Astrocyte of the spinal cord (primary cell): ENCODE measurements at places on chromosomes 2 and 18.
A peak's percentile ranks its signal among the peaks of the same experiment; 100 is the strongest.

GRCh38 chr2:75326645-75327044 lies 127.3 kb upstream of the TACR1 start:
- DNase-seq, result no peak

- DNase-seq, result no peak
These were observed 28.8 kb upstream of the TMEM37 start for GRCh38 chr2:119402645-119403560.

DNA sequence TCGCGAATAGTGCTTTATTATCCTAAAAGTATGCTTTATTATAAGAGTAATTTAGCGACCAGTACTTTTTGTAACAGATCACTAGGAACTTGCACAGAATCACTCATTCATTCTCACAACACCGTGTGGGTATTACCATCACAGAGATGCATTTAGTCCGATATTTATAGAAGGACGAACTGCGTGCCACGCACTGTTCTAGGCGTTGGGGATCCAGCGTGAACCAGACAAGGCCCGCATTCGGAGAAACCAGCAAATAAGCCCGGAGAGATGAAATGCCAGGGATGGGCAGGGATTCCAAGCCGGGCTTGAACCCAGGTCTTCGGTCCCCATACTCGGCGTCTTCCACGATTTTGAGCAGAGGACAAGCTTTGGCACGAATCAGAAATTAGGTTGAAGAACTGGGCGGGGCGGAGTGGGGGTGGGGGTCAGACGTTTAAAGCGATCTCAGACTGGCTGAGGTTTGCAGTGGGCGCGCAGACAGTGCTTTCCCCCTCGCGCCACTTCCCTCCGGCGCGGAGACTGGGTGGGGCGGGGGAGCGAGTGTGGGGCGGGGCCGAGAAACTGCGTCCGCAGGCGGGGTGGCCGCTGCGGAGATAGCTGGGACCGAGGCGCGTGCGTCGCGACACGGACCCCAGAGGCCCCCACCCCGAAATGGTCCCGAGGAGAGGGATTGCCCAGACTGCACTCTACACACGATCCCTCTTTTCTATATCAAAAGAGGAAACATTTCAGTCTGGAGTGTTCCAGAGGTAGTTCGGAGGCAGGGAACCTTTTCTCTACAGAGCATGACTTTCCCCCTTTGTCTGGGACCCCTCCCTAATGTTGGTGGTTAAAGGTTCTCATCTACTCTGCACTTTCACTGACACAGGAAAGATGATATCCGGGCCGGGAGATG lies 1.1 kb upstream of the CXCR4 start:
- DNase-seq, result no peak

DNA sequence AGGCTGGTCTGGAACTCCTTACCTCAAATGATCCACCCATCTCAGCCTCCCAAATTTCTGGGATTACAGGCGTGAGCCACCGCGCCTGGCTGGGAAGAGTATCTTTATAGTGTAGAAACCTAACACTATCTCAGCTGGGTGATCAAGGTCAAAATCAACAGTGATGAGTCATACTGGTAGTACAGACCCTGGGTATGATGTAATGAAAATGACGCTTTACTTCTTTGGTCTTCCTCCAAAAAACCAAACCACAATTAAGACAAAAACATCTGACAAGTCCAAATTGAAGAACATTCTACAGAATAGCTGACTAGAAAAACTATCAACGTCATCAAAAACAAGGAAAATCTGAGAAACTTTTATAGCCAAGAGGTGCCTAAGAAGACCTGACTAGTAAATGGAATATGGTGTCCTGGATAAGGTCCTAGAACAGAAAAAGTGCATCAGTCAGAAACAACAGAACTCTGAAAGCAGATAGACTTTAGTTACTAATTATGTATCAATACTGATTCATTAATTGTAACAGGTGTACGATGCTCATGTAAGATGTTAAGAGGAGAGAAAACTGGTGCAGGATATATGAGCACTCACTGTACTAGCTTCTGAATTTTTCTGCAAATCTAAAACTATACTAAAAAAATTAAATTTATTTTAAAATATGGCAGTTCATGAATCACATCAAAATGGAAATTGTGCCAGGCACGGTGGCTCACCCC lies 25.4 kb downstream of the PDCL3 start:
- DNase-seq, result peak; percentile 66

- DNase-seq, result no peak
These were observed 79.1 kb upstream of the CYP1B1 start for GRCh38 chr2:38155015-38155414.

GRCh38 chr2:219406861-219407230 lies 11.3 kb upstream of the DES start:
- peak; percentile 84 for DNase-seq

DNA sequence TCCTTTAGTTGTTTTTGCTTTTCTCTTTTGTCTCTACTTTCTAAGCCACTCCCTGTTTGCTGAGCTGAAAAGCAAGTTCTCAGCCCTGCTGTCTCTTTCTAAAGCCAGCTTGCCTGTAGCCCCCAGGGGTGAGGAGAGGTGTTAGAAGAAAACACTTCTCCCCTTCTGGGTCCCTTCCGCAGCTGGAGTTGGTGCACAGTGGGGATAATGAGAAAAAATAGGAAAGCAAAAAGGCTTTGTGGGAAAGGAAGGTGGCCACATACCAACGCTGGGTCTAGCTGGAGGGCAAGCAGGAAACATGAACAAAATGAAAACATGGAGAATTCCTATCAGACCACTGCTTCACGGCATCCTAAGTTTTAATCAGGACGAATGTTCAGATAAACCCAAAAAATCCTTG lies 15.5 kb upstream of the SLC20A1 start:
- DNase-seq, result no peak

DNA sequence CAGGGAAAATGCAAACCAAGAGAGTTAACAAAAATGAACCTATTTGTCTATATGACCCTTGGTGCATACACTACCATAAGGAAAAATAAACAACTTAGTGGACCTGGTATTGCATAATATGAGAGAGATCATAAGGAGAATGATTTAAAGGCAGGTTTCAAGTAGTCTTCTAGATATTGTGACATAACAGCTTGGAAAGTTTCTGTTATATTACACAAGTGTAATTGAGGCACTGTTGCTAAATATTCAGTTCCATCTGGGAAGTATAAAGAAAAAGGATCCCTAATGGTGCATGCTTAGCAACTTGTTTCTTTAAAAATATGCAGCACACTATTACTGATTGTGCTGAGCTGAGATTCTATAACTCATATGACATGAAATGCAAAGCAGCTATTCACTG lies 252.2 kb upstream of the SPHKAP start:
- DNase-seq, result no peak

- DNase-seq, result peak; percentile 93
These were observed 278.2 kb upstream of the COL3A1 start for GRCh38 chr2:188695953-188696352.

- no peak for DNase-seq
These were observed 91.7 kb upstream of the MCFD2 start for GRCh38 chr2:47007223-47007825.

GRCh38 chr2:237668440-237668839 lies 41.1 kb downstream of the LRRFIP1 start:
- DNase-seq, result no peak

GRCh38 chr18:21686282-21687105 lies 18.1 kb downstream of the ABHD3 start:
- no peak for DNase-seq

- no peak for DNase-seq
These were observed at the start of gene SP9 for GRCh38 chr2:174334781-174335251. SP9 (plus strand) TSS chr2:174334954; CDS start chr2:174335093, 139 bp downstream.

- no peak for DNase-seq
These were observed 33.8 kb downstream of the TEX44 start for GRCh38 chr2:231626449-231626848.

DNA sequence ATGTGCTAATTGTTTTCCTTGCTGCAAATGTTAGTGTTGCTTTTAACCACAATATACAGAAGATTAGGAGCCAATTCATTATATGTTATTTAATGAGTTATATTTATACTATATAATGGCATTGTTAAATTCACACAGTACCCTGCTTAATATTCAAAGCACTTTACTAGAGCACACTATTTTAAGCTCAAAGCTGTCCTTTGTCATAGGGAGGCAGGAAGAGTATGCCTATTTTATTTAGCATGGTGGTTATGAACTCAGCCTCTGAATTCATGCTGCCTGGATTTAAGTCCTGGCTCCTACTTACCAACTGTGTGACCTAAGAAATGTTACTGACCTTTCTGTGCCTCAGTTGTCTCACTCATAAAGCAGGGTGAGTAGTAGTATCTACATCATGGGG lies 80.5 kb downstream of the FASTKD2 start:
- no peak for DNase-seq

GRCh38 chr2:11419781-11420180 lies 46.2 kb downstream of the E2F6 start:
- DNase-seq, result no peak

GRCh38 chr2:239473211-239473805 lies 72.5 kb upstream of the HDAC4 start:
- no peak for DNase-seq

DNA sequence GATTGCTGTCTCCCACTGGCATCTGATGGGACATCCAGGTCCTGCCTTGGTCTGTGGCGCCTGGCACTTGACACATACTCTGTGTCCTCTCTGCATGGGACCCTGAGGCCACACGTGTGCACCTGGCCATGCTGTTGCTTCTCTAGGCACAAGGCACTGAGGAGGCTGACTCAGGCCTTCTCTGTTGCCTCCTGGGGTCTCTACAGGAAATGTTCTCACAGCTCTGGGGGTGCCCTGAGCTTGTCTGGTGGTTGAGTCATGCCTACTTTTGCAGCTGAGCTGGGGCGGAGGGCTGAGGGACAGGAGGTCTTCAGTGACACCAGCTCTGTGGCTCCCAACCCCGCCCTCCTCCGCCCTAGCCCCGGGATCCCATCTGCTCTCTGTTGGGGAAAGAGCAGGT lies 207.0 kb upstream of the HS6ST1 start:
- peak; percentile 74 for DNase-seq

DNA sequence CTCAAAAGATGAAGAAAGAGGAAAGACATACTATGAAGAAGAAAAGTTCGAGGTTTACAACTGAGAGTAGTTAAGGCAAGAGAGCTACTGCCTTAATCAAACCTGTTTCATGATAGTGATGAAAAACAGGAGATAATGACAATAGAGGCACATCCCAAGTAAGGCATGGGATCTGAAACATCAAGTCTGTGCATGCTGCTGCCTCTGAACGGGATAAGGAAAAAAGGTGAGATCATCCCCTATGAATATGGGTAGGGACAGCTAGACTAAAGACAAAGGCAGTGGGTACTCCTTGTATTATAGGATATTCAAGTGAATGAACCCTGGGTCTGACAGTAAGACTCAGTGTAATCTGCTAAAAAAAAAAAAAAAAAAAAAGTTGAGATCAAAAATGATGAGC lies 3.0 kb downstream of the EXOC6B start:
- no peak for DNase-seq

DNA sequence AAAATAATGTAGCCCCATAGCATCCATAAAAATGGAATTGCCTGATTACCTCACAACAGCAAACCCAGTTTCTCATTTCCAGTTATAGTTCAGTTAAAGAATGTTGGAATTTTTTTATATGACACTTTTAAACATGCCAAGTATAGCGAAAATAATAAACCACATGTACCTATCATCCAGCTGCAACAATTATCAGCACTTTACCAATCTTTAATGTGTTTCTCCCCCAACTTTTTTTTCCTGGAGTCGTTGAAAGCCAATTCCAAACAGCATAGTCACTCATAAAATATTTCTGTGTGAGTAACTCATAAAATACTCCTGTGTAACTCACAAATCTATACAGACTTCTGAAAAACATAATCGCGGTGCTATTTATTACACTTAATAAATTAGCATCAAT lies 38.1 kb downstream of the SMAD4 start:
- DNase-seq, result peak; percentile 64

DNA sequence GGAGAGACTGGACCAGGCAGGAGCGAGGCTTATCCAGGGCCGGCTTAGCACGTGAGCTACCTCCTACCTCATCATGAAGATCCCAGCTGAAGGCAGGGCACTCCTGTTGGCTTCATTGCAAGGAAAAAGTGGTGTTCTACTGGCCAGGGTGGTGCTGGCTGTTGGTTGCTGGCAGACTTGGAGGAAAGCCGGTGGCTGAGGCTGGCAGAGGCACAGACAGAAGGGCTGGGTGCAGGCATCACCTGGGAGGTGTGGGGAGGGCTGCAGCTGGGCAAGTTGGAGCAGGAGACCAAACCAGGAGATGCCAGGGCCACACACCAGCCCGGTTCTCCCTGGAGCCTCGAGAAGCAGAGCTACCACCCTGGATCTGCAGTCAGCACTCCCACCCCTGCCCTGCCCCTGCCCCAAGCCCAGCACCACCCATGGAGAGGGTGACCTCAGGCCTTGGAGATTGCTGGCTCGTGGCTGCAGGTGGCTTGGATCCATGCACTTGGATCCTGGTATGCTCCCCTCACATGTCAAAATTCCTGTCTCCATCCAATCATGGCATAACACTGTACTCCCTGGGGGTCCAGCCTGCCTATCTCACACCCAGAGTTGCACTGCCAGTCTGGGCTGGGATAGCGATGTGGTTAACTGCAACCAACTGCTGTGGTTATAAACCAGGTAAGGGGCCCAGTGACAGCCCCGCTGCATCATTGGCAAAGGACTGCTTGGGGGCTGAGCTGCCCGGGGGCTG lies 49.7 kb downstream of the GLI2 start:
- no peak for DNase-seq

DNA sequence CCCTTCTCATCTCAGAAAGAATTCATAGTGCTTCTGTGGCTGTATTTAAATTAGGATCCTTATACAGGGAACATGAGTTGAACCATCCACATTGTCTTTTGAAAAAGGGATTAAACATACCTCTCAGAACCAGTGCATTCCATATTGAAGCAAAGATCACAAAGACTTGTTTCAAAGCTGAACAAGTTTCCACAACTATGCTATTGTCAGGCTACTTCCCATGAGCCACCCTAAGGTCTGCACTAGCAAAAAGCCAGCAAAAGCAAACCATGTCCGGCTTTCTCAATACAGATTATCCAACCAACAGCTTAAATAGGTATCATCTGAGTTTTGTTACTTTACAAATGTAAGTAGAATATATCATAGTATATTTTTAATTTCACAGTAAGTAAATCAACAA lies 78.1 kb downstream of the SCG2 start:
- no peak for DNase-seq

- peak; percentile 54 for DNase-seq
These were observed 142.9 kb upstream of the NXPH2 start for GRCh38 chr2:138922973-138923563.

GRCh38 chr18:2968606-2969005 lies 44.3 kb downstream of the LPIN2 start:
- no peak for DNase-seq

GRCh38 chr2:56191617-56192016 lies 7.8 kb downstream of the CCDC85A start:
- DNase-seq, result peak; percentile 23

DNA sequence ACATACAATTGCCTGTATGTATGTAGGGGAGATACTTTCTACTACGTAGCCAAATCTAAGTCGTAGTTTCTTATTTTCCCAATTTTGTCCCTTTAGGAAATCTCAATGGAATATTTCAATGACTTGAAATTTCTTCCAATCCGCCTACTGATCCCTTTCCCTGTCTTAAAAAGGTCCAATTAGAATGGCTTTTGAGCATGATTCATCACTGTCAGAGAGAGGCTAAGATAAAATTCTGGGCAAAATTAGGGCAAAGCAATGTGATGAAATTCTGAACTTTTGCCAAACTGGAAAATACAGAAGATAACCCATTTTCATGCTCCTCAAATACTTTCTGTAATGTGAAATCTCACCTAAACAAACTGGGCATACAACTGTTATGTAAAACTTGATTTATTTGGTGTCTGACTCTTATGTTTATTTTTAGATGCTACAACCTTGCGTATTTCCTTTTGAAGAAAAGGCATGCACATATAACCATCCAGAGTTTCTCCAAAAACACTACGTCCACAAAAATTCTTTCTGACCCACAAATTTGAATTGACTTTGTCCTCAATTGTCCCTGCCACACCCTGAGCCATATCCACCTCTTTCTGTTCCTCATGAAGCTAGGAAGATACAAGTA lies 147.1 kb downstream of the IKZF2 start:
- no peak for DNase-seq
